Small intestine (tissue), 16 donors: ENCODE measurements at places on chromosomes 16 and 17.
A peak's percentile ranks its signal among the peaks of the same experiment; 100 is the strongest.

- DNase-seq = peak; percentile 79
These were observed 763 bp upstream of the SOX9 start for GRCh38 chr17:72119873-72120641.

GRCh38 chr16:89025636-89026035 is 48.6 kb upstream of the CBFA2T3 start:
- no peak for DNase-seq

DNA sequence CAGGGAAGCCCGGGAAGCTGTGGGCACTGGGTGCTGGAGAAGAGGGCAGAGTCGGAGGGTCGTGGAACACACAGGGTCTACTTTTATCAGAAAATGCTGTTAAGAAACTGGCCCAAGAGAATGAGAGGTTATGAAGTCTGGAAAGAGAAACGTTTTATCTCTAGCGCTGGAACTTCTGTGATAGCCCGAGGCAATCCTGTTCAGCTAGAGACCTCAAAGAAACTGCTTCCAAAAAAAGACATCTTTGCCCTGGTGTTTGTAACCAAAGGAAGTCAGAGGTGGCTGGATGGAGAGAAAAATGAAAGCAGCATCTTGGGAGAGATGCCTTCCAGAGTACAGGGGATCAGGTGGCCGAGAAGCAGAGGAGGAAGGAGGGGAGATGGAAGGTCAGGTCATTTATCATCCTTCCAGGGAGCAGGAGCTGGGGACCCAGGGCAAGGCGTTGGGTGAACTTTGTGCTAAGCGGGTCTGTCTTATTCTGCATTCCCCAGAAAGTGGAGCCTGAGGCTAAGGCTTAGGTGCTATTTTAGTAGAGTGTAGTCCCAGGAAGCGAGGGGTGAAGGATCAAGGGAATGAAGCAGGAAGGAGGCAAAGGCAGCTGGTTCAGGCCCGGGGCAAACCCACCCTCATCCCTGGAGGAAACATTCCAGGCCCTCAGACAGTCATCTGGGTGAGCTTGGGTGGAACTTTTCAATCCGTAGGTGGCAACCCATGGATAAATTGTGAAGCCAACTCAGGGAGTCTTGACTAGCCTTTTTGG is 66.5 kb downstream of the MGAT5B start:
- no peak for DNase-seq

- DNase-seq = no peak
These were observed 100.2 kb downstream of the CMIP start for GRCh38 chr16:81544700-81545271.

- DNase-seq = peak; percentile 79
These were observed 973 bp upstream of the UBTF start for GRCh38 chr17:44220213-44221083.

- DNase-seq = peak; percentile 73
These were observed at the start of gene DUS1L for GRCh38 chr17:82065638-82066303. TSS of gene DUS1L (minus strand) at chr17:82065804. CDS start at chr17:82065059, 745 bp downstream.

DNA sequence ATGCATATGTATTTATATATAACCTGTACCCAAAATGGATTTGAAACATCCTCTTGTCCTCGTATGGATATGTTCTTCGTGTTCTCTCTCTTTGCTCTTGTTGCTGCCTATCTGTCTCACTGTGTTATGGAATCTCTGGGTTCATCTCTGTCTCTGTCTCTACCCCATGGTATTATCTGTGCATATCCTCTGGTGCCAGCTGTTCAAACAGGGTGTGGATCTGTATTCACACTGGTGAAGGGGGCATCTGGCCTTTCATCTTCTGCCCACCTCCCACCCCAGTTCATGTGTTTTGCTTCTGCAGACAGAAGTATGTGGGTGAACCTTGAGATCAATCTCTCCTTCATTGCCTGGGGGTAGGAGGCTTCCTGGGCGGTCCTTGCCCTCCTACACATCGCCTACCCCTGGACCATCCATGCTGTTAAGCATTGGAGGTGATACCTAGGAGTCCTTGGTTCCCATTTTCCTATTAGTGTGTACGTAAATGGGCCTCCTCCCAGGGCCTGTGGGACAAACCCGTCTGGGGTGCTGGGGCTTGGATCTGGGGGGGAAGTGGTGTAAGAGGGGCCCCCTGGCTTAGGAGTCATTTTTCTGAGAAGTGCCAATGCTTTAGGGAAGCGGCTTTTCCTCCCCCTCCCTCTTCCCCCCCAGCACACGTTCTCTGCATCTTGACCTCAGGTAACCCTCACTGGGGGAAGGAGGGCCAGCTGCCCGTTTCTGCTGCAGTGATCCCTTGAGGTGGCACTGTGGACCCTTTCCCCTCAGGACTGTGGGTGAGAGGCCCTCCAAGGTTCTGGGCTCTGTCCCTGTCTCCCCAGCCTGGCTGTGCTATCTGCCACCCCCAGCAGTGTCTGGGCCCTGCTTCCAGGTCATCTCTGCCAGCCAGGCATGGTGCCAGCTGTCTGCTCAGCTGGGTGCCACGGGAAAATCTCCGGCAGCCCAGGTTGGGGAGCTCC is 21.1 kb downstream of the RARA start:
- no peak for DNase-seq

GRCh38 chr17:48174833-48175523 is 67.4 kb downstream of the SNX11 start:
- no peak for DNase-seq

GRCh38 chr16:84890427-84890826 is 70.6 kb downstream of the CRISPLD2 start:
- no peak for DNase-seq

GRCh38 chr16:83723244-83723643 is 84.5 kb upstream of the HSBP1 start:
- no peak for DNase-seq

DNA sequence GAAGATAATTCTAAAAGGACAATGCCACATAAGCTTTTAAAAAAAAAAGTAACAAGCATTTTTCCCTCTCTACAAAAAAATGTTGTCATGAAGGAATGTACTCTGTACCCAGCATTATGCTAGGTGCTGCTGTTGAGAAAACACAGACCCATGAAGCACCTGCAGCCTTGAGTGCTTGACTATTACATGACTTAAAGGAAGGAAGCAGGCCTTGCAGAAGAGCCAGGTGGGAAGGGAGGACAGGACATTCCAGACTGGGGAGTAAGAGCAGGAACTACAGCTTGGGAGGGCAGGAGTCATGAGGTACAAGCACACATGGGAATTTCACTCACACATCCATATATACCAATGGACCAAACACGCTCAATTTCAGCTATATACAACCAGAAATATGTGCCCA is 3.8 kb downstream of the MYO1D start:
- peak; percentile 58 for DNase-seq

DNA sequence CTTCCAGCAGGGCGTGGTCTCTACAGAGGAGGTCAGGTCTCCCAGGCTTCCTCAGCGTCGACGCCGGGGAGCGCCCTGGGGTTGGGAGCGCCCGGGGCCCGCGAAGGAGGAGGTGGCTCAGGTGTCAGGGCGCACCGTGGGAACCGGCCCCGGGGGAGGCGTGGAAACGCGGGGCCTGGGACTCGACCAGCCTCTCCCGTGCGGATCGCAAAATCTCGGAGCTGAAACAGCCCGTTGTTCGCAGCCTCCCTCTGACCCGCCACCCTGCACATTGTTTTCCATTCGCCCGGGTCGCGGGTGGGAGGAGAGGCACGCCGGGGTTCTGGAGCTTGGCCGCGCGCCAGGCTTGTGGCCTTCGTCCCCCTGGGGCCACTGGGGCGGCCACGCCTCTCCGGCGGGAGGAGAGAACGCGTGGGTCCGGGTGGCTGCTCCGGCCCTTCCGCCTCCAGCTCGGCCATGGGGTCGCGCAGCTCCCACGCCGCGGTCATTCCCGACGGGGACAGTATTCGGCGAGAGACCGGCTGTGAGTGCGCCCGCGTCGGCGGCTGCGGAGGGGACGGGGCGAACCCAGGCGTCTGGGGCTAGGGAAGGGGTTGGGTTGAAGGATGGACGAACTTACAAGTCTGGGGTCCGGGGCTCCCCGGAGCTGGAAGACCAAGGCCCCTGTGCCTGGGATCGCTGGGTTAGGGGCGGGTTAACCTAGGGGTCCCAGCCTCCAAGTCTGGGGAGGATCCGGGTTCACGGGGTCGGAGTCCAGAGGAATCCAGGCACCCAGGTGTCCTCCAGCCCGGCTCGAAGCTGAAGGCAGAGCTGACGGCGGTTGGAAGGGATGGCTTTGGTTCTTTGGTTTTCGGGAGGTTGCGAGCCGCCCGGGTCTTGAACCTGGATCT is at the start of gene CHP2:
Gene CHP2, plus strand, starts transcription at position 433 of the 890 bp plus-strand sequence. Its CDS starts 24 bp downstream, at position 457.
- DNase-seq = peak; percentile 89

- no peak for DNase-seq
These were observed 1.6 kb downstream of the VAT1L start for GRCh38 chr16:77790009-77790372.

DNA sequence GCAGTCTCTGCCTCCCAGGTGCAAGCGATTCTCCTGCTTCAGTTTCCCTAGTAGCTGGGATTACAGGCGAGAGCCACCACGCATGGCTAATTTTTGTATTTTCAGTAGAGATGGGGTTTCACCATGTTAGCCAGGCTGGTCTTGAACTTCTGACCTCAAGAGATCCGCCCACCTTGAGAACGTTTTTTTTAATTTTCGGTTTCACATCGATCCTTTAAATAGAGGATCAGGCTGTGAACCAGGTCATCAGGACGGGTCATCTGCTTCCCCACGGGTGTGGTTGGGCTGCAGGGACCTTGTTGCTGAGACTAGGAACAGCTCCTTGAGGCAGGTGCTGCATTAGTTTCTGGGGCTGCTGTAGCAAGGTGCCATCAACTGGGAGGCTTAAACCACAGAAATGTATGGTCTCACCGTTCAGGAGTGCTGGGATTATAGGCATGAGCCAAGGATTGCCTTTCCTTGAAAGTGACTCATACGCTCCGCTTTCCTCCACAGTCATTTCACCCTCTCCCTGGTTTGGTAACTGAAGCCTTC is 7.9 kb upstream of the NAGPA start:
- no peak for DNase-seq

- DNase-seq = no peak
These were observed 18.1 kb downstream of the KATNIP start for GRCh38 chr16:27568077-27568476.

DNA sequence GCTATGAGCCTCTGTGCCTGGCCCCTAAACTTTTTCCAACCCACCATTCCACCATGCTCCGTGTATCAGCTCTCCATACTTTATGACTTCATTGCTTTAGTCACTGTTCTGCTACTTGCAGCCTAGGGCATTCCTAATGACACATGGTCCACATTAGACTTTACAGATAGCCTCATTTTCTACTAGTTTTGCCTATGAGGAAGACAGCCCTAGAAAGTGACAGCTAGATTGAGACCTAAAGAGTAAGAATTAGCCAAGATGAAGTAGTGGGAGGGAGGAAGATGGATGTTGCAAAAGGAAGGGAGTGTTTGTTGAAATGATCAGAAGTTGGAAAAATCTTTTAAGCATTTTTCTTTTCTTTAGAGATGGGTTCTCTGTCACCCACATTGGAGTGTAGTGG is 11.0 kb downstream of the C16orf54 start:
- DNase-seq = no peak

DNA sequence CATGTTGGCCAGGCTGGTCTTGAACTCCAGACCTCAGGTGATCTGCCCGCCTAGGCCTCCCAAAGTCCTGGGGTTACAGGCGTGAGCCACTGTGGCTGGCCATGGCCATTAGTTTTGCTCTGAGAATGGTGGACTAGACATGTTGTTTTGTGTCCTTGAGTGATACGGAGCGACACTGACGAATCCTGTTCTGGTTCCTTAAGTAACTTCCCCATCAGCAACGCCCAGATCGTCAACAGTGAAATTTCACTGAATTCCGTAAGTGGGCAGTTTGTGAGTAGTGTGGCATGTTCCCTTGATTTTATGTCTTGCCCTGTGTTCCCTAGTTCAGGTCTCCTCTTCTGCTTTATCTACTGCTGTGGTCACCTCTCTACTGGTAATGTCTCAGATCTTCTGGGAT is 67.4 kb downstream of the SNX29 start:
- DNase-seq = no peak
